ENCODE measurements at places on chromosomes 13 and 19.

- no peak for DNase-seq
Measured at GRCh38 chr19:51292971-51293370, 18.5 kb upstream of the IGLON5 start.

DNA sequence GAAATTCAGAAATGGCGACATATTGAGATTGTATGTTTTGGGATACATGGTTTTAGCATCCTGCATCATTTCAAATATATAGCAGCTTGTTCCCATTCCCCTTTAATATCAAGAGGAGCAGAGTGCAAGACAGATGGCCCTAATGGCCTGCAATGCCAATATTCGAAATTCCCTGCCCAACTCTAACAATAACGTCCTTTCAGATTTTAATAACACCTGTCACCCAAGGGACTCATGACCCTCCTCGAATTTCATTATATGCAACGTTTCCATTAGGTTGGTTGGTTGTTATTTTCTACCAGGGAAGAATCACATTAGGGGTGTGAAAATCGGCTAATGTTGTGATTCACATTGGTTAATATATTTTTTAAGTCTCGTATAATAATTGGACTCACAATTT, 170.0 kb downstream of the TNFSF13B start:
- no peak for DNase-seq

DNA sequence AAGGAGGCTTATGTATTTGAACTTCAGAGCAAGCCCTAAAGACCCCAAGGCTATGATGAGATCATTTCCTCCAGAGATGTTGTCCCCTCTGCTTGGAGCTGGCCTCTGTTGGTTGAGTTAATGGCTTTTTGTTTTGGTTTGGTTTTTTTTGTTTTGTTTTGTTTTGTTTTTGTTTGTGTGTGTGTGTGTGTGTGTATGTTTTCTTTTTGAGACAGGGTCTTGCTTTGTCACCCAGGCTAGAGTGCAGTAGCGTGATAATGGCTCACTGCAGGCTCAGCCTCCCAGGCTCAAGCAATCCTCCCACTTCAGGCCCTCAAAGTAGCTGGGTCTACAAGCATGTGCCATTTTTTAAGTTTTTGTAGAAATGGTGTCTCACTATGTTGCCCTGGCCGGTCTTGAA, 1076.2 kb downstream of the UQCRFS1 start:
- DNase-seq, result no peak

DNA sequence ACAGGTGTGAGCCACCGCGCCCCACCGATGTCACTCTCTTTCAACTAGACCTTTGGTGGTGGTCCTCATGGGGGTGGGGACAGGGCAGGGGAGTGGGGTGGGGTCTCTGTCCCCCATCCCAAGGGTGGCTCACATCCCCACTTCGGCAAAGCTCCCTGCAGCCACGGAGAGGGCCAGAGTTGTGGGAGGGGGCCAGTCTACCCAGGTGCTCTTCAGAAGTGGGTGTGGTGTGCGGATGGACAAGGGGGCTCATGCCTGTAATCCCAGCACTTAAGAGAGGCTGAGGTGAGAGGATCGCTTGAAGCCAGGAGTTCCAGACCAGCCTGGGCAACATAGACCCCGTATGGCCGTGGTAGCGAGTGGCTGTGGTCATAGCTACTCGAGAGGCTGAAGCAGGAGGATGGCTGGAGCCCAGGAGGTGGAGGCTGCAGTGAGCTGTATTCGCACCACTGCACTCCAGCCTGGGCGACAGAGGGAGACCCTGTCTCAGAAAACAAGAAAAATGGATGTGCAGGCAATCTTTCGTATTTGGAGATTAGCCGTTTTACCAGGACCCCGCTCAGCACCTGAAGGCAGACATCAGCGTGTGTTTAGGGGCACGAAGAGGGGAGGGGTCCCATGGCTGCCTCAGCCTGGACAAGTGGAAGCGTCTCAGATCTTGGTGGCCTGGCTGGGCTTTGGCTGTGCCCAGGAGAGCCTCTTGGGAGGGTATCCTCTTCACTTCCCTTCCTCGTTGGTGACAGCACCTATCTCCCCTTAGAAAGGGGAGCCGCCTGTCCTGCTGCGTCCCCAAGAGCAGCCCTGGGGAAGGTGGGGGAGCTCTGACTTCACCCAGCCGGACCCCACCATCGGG, 846 bp downstream of the TGFBR3L start:
- no peak for DNase-seq

DNA sequence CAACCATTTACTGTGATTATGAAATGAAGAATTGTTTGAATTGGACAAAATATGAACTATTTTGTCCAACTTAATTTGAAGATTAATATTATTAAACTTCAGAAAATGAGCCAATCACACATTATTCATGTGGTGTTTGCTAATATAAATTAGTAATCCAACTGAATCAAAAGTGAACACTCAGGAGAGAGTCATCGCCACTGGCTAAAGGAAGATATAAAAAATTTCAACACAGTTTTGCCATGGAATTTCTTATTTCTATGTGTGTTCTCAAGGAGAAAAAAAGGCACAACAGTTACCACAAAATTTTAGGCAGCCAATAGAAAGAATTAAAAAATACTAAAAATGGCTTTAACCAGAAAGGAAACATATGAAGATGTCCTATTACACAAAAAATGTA, 2683.8 kb downstream of the PCDH9 start:
- DNase-seq, result no peak

GRCh38 chr19:6671960-6672359, 2.0 kb upstream of the TNFSF14 start:
- no peak for DNase-seq

DNA sequence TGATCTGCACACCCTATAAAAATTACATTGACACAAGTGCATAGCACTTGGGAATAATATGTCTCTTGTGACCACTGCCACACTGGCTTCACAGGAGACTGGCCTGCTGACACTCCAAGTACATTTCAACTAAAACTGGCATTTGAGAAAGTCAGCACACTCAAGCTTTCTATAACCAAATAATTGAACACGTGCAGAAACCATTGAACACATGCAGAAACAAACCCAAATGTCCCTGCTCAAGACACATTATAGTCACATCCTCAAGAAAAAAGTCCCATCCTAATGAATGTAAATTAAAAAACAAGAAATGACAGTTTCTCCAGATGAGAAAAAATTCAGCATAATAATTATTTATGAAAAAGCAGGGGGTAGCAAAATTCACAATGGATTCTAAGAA, 1859.1 kb upstream of the PCDH20 start:
- no peak for DNase-seq

GRCh38 chr13:72889495-72889894, 107.6 kb downstream of the PIBF1 start:
- DNase-seq, result no peak

DNA sequence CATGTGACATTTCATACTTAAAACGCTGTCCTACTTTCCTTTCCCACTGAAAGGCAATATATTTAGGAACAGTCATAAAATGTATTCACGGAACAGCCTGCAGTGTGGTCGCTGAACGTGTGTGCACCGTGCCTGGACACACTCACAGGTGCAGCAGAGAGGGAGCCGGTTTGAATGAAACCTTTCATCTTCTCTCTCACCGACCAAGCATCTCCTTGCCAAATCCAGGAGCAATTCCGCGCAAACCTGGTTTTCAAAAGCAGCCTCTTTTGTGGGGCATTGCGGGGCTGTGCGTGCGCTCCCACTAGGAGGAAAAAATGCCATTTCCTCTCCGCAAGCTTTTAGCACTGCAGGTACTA, 1.0 kb downstream of the DCLK1 start:
- DNase-seq, result no peak

GRCh38 chr13:46507981-46508380, 45.0 kb upstream of the LRCH1 start:
- DNase-seq, result no peak

DNA sequence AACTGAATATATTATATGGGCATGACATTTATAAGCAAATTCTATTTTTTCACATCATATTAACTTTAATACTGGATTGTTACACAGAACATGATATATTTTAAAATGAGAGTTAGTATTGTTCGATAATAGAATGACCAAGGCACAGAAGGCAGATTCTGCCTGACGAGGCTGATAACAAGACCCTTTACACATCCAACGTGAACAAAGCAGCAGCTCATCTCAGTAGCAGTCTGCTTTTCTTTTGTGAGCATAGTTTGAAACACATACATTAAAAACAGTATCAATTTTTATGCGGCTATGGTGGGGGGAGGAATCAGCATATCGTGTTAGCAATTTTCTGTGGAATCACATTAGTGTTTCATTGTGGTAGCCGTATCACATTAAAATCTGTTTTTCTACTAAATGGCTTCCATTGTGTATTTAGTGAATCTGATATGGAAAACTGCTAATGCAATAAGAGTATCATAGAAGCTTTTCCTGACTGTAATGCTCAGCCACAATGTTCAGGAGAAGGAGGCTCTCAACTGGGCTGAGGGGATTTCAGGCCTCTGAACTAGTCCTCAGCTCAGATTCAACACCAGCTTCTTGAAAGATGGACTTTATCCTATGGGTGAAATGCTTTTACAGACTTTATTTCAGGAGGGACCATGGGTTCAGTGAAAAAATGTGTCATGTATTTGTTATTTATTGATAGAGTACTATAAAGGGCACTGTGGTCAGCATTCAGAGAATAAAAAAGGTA, 4.0 kb downstream of the SMAD9 start:
- DNase-seq, result no peak

GRCh38 chr13:105774739-105775460, 760.6 kb downstream of the EFNB2 start:
- DNase-seq, result no peak

DNA sequence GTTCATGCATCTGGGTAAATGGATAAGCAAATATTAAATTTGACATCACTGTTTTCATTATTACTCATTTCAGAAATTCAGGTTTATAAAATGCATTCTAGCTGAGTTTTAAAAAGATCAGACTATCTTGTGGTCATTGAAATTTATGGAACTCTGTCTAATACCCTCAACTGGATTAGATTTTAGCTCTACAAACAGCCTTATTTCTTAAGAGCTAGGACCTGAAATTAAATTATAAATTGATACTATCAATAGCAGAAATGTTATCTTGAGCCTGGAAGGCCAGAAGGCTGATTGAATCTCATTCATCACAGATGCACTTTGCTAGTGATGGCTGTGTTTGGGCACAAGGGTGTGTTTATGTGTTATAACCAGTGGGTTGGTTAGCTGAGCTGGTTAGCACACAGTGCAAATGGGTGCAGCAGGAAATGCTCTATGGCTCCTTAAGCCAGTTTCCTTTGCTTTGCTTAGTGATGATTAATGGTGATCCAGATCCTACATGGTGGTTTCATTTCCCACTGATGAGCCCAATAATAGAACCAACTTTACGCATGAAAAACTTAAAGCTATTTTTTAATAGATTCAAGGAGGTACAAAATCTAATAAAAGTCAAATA, 310.8 kb upstream of the KLF12 start:
- no peak for DNase-seq

- DNase-seq, result no peak
Measured at GRCh38 chr19:1974381-1975161, 33.6 kb downstream of the CSNK1G2 start.

DNA sequence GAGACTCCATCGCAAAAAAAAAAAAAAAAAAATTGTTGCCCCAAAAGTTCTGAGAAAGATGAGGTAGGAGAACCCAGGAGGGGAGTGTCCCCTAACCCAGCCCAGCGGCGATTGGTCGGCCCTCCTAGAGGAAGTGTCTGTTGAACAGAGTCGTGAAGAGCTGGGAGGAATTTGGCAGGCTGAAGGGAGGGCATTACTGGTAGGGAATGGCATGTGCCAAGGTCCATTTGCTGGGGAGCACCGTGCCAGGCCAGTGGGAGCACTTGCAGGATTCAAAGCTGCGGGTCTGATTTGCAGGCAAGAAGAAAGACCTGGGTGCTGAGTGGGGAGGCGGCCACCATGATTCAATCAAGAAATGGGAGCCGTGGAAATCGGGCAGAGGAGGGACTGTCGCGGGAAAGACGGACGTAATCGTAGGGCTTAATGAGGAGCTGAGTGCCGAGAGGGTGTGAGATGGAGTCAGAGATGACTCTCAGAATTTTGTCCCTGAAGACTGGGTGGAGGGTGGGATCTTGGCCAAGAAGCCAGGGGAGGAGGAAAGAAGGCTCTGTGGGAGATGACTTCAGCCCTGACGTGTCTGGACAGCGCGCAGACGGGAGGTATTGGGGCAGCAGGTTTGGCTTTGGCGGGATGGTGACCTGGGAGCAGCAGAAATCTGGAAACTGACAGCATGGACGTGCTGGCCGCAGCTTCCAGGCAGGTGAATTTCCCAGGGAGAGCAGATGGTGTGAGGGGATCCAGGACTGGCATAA, 15.4 kb downstream of the CERS4 start:
- DNase-seq, result no peak

DNA sequence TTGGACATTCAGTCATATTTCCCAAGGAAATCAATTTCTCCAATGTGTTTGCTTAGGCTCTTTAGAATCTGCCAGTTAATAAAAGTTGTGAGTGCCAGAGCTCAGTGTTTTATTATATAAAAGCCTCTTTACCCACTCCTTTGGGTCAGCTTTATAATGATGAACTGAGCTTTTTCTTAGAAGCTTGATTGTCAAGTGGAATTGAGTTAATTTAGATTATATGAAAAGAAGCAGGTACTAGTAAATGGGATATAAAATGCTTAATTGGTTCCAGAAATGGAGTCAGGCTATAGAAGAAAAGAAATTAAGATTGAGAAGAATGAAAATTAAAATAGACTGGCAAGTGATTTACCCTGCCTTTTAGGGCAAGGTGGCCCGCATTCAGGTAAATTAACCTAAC, 363.2 kb downstream of the SLITRK6 start:
- DNase-seq, result no peak

DNA sequence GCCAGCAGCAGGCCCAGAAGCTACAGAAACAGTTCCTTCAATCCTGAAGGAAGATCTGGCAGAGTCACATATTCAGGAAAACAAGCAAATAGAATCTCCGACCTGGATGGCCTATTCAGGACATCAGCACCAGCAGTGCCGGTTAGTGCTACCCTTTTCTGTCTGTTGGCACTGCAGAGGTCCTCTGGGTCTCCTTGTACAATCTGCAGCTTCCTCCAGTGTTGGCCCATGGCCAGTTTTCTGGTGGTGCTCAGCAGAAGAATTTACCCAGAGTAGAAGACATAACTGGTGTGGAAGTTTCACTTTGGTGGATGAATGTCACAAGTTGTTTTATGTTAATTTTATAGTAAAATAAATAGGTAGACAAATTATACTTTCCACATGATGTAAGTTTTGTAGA, 498.1 kb downstream of the COG6 start:
- peak; percentile 12 for DNase-seq

- DNase-seq, result no peak
Measured at GRCh38 chr19:52007451-52007805, 583 bp downstream of the ZNF615 start.

- DNase-seq, result no peak
Measured at GRCh38 chr19:2428321-2428690, 920 bp upstream of the TIMM13 start.

GRCh38 chr13:78137404-78138142, 218.9 kb upstream of the EDNRB start:
- DNase-seq, result peak; percentile 8

All from CD4-positive, alpha-beta T cell treated with Interleukin-6 at 100 ng/mL for 8 hours (primary cell).